ENCODE measurements at places on chromosomes 3 and 15.

- DNase-seq, result no peak
These were observed 20.0 kb downstream of the SATB1 start for GRCh38 chr3:18405141-18405540.

GRCh38 chr3:23756206-23756840 lies 49.4 kb upstream of the UBE2E1 start:
- DNase-seq, result no peak

DNA sequence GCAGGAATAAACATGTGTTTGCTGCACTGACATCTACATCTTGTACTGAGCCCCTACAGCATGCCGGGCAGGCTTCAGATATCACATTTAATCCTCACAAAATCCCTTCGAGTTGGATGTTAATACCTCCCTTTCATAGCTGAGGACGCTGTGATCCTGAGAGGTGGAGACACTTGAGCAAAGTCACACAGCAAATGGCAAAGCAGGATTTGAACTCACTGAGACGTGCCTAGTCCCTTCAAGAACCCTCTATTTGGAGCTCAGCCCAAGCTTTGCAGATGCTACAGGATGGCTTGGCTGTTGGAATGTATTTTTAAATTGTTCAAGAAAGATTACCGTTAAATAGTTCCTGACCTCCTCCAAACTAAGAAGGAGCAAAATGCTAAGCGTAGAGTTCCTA lies 64.6 kb upstream of the SLC6A6 start:
- DNase-seq, result no peak

- DNase-seq, result no peak
These were observed 26.6 kb downstream of the DCP1A start for GRCh38 chr3:53320697-53321096.

DNA sequence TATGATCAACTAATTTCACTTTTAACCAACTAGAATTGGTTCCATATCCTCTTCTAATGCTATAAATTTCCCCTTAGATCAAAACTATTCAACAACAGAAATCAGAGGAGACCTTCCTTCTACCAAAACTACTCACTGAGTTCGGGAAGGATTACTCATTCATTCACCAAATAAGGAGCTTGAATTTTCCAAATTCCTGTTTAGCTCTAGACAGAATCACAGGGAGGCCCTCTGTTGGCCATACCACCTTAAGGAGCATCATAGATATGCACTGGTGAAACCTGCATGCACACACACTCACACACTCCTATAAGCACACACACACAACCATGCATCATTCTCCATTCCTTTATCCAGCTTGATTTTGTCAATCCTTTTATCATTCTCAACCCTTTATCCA lies 49.0 kb downstream of the SUCLG2 start:
- no peak for DNase-seq

GRCh38 chr3:188264226-188265207 lies 110.6 kb downstream of the LPP start:
- no peak for DNase-seq

DNA sequence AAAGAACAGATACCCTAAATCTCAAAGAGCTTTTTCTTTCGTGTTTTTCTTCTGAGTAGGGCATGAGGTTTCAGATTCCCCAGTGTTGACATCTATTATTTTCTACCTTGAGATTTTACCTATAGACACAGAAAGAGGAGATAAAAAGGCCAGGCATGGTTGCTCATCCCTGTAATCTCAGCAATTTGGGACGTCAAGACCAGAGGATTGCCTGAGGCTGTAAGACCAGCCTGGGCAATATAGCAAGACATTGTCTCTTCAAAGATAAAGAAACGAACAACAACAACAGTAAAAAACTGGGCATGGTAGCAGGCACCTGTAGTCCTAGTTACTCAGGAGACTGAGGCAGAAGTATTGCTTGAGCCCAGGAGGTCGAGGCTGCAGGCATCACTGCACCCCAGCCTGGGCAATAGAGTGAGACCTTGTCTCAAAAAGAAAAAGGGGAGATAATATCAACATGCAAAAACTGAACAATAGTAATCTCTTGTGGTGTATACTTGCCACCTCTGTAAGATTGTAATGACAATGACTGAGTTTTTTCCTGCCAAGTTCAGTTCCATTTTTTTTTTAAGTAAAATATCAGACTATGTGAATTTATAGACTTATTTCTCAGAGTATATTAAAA lies 71.3 kb downstream of the MBNL1 start:
- no peak for DNase-seq

Measured in activated effector memory CD4-positive, alpha-beta T cell treated with Interleukin-2 at 50 U/mL for 16 hours (primary cell).